GM13977 (cell line): ENCODE measurements at places on chromosomes 3 and 15.
A peak's percentile ranks its signal among the peaks of the same experiment; 100 is the strongest.

- no peak for DNase-seq
Observed at GRCh38 chr3:52090131-52090932, 34.0 kb upstream of the DUSP7 start.

DNA sequence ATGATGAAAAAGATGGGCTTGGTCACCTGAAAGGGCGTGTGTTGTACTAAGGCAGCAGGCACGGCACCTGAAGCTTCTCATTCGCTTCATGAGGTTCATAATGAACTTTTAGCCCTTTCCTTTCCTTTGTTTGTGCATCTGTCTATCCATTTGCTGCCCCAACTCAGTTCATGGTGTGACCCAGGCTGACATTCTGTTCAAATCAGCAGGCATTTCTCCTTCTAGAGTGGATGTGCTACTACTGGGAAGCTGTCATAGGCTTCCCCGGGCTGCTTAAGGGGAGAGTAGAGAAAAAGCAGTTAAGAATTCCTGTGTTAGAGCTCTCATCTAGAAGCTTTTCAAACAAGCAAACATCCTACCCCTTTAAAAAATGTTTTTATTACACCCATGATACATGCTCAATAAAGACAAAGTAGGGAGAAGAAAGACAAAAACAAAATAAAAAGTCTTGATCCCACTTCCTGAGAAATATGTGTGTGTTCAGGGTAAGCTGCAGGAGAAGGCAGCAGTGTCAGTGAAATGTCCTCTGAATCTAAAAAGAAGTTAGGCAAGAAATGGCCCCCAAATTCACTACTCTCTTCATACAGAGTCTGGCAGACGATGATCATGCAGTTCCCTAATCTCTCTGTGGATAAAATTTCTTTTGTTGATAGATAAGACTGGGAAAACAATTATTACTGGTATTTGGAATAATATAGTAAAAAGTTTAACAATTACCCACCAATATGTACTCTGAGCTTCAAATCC, 136.9 kb upstream of the PFN2 start:
- no peak for DNase-seq

GRCh38 chr15:89111961-89112340, 23.7 kb downstream of the ABHD2 start:
- DNase-seq: no peak

- no peak for DNase-seq
Observed at GRCh38 chr3:24714436-24714835, 219.8 kb upstream of the THRB start.

DNA sequence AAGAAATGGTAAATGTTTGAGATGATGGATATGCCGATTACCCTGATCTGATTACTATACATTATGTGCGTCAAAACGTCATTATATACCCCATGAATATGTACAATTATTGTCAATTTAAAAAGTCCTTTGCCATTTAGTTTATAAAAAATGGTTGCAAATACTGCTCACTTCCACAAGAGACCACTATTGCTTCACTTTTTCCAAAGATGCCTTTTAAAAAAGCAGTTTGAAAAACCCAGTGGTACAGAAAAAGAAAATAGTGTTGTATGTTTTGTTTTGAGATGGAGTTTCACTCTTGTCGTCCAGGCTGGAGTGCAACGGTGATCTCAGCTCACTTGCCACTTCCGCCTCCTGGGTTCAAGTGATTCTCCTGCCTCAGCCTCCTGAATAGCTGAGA, 39.3 kb downstream of the EDEM1 start:
- DNase-seq: peak; percentile 56

GRCh38 chr15:50055332-50055731, 63.7 kb downstream of the ATP8B4 start:
- DNase-seq: no peak

DNA sequence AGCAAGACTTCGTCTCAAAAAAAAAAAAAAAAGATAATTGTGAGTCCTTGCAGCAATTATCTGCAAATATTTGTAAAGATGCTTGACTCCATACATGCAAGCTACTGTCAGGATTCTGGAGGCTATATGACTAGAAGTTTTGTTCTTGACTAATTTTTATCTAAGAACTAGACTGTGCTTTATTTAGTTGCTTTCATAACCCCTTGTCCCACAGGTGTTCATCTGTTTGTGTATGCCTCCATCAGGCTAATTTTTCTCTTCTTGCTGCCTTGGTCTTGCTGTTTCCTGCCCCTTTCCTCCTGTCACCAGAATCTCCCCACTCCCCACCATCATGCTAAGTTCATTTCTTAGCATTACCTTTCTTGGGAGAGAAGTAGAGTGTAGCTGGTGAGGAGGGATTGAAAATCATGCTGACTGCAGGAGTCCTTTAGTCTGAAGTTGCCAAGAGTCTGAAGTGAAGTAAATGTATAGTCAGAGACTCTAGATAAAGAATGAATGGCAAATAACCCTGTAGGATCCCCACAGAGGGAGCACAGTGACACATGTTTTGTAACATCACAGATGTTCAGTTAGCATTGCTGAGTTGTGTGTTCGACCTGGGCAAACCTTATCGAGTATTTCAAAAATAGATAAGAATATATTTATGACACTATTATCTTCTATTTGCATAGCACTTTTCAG, 12.5 kb downstream of the ST3GAL6 start:
- DNase-seq: no peak

DNA sequence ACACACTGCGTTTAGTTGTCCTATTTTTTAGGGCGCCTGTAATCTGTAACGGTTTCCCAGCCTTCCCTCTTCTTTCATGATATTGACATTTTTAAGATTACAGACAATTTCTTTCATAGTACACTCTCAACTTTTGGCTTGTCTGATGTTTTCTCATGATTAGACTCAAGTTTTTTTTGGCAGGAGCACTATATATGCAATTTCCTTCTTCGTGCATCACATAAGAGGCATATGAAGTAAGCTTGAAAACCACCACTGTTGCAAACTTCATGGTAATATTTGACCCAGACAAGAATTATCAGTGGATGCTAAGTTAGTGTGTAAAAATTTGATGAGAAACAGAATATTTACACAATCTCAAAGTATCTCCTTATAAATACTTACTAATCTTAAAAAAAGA, 119.2 kb upstream of the CMC1 start:
- DNase-seq: no peak

- no peak for DNase-seq
Observed at GRCh38 chr15:69194854-69195253, 34.4 kb downstream of the GLCE start.

DNA sequence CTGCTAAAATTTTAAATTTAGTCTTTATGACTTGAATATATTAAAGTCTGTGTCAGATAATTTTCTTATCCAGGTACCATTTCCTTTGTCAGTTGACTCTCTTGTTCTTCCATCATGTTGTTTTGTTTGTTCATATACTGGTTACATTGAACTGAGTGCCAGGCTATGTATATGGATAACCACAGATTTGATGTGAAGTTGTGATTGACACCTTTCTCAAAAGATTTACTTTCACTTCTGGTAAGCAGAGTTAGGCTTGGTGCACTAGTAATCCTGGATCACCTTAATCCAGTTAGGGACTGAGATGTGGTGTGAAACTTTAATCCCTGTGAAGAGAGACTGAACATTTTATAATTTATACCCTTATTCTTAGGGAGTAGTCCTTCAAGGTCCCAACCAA, 99.4 kb downstream of the ADAM10 start:
- DNase-seq: no peak

- no peak for DNase-seq
Observed at GRCh38 chr15:101318839-101319238, 23.8 kb upstream of the SNRPA1 start.

DNA sequence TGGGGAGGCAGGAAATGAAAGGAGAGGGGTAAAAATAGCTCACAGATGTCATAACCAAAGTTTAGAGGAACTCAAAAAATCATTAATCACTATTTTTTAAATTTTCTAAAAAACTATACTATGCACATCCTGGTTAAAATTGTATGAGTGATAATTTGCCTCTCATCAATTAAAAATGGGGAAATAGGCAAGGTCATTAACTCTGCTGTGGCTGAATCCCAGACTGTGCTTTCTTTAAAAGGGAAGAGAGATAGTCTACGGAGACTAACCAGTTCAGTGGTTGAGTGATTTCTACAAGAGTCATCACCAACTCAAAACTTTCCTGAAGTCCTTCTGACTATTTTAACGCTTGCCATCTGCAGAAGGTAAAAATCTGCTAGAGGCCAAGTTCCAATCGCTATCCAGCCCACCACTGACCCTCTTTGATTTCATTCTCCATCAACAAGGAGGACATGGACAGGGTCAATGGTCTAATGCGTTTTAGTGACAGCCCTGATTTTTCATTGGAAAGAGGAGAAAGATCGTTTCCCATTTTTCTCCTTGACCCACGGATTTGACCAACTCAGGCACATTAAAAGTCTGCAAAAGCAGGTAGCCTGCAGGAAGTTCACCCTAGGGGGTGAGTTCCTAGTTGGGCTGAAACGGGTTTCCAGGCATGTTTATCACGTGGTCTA, 850 bp downstream of the SUCLG2 start:
- DNase-seq: peak; percentile 17

DNA sequence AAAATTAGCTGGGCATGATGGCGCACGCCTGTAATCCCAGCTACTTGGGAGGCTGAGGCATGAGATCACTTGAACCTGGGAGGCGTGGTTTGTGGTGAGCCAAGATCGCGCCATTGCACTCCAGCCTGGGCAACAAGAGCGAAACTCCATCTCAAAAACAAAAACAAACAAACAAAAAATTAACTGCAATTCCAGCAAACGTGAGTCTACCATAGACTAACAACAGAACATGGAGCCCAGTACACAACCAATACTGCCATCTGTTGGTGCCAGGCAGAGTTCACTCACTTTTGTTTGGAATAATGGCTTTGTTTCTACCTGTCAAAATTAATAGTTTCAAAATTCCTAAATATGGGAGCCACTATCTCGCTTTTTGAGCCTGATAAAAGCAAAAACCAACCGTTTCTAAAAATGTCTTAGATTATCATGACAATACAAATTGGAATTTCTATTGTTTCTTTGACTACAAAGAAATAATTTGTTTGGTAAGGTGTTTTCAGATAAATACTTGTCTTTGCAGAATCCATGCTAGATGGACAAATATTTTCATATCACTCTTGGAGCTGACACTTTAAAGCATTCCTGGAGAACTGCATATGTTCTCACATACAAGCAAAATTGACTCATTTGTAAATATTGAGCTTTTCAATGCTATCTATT, 45.0 kb downstream of the GPR176 start:
- no peak for DNase-seq

DNA sequence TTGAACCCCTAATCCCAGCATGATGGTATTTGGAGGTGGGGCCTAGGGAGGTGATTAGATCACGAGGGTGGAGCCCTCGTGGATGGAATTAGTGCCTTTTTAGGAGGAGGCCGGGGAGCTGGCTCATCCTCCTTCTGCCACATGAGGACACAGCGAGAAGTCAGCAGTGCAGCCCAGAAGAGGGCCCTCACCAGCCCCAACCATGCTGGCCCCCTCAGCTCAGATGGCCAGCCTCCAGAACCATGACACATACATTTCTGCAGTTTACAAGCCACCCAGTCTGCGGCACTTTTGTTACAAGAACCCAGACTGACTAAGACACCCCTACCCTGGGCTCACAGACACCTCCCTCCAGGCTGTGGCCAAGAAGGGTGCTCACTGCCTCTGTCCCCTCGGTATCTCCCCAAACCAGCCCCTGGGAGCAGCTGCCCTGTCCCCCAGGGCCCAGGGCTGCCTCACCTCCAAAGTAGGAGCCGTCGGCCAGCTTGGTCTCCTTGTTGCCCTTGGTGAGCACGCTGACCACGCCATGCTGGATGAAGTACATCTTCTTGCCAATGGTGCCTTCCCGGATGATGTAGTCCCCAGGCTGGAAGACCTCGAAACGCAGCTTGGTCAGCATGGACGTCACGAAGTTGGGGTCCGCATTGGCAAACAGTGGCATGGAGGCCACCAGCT, 44.1 kb downstream of the HCN4 start:
- no peak for DNase-seq

GRCh38 chr3:155661760-155662159, 83.1 kb downstream of the PLCH1 start:
- DNase-seq: no peak

- no peak for DNase-seq
Observed at GRCh38 chr15:97955035-97955434, 5.5 kb upstream of the ARRDC4 start.

- DNase-seq: no peak
Observed at GRCh38 chr15:47486040-47486439, 231.3 kb upstream of the SEMA6D start.

DNA sequence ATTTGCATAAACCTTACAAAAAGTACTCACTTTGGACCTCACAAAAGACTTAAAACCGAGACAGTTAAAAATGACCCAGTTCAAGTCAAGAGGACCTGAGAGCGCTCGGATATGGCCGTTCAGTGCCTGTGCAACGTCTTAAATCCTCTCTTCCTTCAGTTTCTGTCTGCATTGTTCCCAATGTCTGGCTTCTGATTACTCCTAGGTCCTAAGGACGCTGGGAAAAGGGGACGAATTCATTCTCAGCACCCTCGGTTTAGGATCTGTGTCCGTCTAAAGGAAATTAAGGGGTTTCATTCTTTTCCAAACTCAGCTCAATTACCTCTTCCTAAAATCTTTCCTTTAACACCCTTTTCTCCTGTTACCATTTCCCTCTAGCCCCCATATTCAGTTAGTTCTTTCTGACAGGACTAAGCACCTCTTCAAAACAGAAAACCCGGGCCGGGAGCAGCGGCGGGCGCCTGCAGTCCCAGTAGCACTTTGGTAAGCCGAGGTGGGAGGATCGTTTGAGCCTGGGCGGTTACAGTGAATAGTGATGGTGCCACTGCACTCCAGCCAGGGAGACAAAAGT, 970 bp downstream of the DPPA4 start:
- DNase-seq: no peak

DNA sequence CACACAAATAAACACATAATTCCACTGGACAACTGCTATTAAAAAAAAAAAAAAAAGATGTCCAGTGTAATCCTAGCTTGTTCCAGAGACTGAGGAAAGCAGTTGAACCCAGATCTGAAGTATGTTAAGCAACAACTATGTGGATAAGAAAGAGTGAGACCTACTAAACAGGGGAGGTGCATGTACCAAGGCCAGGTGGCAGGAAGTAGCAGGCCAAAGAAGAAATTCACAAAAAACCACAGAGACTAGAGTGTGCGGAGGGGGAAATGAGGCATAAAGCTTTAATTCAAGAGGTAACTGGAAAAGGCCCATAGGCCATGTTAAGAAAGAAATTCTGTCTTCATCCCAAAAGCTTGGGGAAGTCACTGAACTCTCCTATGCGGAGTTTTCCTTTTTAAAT, 490.0 kb downstream of the NAALADL2 start:
- no peak for DNase-seq

DNA sequence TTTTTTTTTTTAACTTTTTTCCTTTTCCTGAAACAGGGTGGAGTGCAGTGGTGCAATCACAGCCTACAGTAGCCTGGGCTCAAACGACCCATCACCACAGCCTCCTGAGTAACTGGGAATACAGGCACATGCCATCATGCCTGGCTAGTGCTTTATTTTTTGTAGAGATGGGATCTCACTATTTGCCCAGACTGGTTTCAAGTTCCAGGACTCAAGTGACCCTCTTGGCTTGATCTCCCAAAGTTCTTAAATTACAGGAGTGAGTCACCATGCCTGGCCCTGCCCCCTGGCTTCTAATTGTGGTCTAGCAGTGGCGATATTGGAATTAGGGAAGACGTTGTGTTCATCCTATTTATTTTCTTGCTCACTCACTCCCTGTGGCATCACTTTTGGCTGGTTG, 1138.4 kb downstream of the SI start:
- no peak for DNase-seq
